ENCODE measurements at places on chromosomes 1 and 21. TPM values are rescaled to one million over a fixed set of nuclear protein-coding genes. Genes with fewer than 3 reads are reported as not detected.

DNA sequence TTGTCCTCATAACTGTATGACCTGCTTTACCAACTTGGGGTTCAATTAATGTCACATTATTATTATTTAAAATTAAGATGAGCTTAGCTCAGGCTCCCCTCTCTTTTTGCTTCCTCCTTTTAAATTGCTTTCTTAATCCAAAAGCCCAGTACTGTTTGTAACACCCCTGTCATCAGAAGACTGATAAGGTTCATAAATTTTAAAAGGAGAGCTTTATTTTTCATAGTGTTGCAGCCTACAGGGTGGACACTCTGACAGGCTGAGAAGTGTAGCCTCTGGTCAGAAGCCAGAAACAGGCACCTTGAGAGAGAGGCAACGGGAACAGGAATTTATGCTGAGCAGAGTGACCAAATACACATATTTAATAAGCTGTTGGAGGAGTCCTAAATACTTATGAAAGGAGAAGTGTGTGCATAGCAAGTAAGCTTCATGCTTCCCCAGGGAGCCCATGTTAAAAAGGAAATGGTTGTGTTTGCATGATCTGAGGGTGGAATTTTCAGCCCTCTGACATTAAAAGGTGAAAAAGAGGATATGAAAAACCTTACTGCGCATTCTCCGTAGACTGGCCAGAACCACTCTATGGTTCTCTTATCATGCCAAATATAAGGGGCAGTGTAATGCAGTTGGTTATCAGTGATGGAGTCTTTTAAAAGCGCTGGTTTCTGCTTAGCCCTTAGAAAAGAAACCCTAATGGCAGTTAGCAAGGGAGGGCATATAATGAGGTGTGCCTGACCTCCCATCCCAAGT lies 30.5 kb upstream of the FGGY start:
- no peak overlapping the region for H3K4me3 ChIP-seq
- H3K27me3 ChIP-seq, result peaks cover 12% of the 10 kb centered on the region
- H3K36me3 ChIP-seq, result no peaks in the 10 kb centered on the region
- no peaks in the 10 kb centered on the region for H3K4me1 ChIP-seq
- H3K27ac ChIP-seq, result no peak overlapping the region

DNA sequence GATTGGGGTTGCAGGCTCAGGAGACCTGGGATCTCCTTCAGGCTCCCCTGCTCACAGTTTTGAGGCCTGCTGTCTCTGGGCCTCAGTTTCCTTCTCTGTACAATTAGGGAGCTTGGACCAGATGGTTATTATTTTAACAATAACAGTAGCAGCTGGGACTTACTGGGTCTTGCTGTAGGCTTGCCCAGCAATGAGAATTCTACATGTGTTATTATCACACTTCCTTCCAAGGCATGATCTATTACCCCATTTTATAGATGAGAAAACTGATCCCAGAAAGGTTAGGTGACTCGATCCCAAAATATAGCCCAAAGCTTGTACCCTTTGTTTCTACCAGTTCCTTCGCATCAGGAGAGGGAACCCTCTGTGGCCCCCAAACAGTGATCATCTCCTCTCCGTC lies 153.8 kb downstream of the PTPRU start:
- H3K27ac ChIP-seq, result no peak overlapping the region
- H3K36me3 ChIP-seq, result no peaks in the 10 kb centered on the region
- no peak overlapping the region for H3K4me3 ChIP-seq

DNA sequence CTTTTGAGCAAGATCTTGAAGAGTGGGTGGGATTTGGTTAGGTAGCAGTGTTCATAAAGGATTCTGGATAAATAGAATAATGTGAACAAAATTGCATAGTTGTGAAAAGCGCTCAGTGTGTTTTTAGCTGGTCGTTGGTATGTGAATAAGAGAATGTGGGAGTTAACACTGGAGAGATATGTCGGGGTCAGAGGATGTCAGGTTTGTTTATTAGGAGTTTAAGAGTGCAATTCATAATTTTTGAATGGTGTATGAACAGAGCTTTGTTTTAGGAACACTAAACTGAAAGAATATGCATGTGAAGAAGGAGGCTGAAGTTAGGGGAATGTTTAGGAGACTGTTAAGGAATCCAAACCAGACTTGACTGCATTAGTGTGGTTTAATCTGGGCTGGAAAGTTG lies 9.4 kb downstream of the USP16 start:
- H3K4me3 ChIP-seq, result no peak overlapping the region
- H3K27me3 ChIP-seq, result no peaks in the 10 kb centered on the region
- H3K4me1 ChIP-seq, result peaks cover 21% of the 10 kb centered on the region

DNA sequence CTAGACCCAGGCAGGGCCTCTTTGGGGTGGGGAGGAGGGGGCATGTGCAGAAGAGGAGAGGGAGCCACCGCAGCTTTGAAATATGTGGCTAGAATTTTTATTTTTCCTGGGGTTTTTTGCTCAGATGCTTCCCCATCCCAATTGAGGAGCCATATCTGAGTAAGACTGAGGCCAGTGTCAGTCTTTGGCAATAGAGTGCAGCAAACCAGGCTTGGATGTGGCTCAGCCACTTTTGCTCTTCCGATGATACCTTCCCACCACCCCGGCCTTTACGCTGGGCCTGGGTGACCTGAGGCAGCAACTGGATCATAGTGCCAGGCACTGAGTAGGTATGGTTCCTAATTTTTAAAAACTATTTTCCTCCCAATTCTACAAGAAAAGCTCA lies 36.9 kb downstream of the KIAA1614 start:
- no peaks in the 10 kb centered on the region for H3K27me3 ChIP-seq
- H3K4me3 ChIP-seq, result no peak overlapping the region
- peaks cover 36% of the 10 kb centered on the region for H3K36me3 ChIP-seq

DNA sequence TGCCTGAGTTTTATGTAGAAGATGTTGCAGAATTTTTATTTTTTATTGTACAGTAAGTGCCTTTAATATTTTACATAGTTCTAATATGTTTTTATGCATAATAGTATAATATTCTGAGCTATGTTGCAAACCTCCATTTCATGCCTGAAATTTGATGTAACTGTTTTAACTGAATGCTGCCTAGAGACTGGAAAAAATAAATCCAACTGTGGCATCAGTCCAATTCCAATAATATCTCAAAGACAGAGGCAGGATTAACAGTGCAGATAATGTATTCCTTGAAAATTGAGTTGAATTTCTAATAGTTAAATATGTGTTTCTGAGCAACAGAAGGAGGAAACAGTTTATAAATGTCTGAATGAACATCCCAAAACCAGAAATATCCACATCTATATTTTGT lies 61.1 kb upstream of the KIF1B start:
- peaks cover 13% of the 10 kb centered on the region for H3K36me3 ChIP-seq
- H3K4me1 ChIP-seq, result no peaks in the 10 kb centered on the region
- no peaks in the 10 kb centered on the region for H3K27me3 ChIP-seq

Gene GOLT1A
- total RNA-seq, result 0.27 TPM

Gene DR1
- total RNA-seq, result 77.4 TPM
